ENCODE measurements at places on chromosomes 3 and 15.

DNA sequence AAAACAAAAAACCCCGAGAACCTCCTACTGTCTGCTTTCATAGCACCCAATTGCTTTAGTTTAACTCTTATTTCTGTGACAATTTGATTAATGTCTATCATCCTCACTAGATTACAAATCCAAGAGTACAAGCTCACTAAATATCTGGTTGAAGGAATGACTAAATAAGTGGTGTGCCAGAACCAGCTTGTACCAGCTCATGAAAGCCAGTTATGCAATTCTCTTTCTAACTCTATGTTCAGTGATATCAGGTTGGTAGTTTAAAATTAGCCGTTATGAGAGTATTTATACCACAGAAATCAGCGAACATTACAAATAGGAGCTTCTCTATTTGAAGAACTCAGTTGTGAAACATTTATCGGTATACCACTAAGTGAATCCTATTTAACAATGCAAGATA, 137.2 kb upstream of the MITF start:
- no peak for DNase-seq

DNA sequence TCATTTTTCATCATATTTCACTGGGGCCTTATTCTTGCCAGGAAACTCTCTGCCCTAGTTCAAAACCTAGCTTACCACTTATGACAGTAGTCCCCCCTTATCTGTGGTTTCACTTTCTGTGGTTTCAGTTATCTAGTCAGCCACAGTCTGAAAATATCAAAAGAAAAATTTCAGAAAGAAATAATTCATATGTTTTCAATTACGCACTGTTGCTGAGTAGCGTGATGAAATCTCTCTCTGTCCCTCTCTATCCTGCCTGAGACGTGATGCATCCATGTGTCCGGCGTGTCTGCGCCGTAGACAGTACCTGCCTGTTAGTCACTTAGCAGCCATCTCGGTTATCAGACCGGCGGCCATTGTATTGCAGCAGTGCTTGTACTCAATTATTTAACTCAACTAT, 369.9 kb upstream of the MCTP2 start:
- DNase-seq = no peak

GRCh38 chr3:31993843-31994242, 12.3 kb downstream of the ZNF860 start:
- DNase-seq = no peak

- no peak for DNase-seq
Observed at GRCh38 chr3:106842151-106842550, 535.1 kb upstream of the CCDC54 start.

GRCh38 chr15:95017666-95018328, 786.4 kb downstream of the MCTP2 start:
- DNase-seq = no peak

DNA sequence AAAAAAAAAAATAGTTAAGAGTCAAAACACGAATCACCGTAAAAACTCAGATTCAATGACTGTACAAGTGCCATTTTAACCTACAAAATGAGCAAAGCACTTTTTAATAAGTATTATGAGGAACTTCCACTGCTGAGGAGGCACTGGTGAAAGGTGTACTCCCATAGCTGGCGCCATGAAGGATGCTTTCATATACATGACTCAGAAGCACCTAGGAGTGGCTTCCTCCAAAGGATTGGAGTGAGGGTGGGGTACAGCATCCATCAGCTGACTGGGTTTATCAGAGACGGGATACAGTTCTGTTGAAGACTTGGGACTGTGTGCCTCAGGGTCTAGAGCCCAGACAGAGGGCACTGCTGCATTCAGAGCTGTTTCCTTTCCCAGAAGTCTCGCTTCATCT, 60.9 kb upstream of the MEX3B start:
- no peak for DNase-seq

DNA sequence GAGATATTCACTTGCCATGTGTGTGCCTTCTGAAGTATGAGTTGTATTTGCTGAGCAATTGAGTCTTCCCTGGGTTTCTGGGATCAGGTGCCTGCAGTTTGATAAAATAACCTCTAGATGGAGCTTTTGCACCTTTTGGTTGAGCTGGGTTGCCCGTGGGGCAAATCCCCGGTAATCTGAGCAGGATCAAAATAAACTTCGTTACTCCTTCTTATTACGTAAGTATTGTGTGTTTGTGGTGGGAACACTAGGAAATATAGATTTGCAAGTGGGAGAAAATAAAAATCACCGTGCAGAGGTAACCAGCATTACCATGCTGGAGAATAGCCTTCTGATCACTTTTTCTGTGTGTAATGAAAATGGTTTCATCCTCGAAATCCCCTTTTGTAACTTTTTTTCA, 277.4 kb upstream of the NR2E3 start:
- DNase-seq = peak; percentile 37

Data from PC-9 (cell line).